ENCODE measurements at places on chromosomes 2 and 18.

DNA sequence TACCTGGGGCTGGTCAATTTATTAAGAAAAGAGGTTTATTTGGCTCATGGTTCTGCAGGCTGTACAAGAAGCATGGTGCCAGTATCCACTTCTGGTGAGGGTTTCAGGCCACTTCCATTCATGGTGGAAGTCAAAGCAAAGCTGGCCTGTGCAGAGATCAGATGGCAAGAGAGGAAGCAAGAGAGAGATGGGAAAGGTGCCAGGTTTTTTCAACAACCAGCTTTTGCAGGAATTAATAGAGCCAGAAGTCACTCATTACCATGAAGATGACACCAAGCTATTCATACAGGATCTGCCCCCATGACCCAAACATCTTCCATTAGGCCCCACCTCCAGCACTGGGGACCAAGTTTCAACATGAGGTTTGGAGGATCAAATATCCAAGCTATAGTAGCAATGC lies 56.8 kb upstream of the ST3GAL5 start:
- DNase-seq, result no peak

- DNase-seq, result no peak
Measured at GRCh38 chr2:23286758-23287704, 97.9 kb upstream of the KLHL29 start.

DNA sequence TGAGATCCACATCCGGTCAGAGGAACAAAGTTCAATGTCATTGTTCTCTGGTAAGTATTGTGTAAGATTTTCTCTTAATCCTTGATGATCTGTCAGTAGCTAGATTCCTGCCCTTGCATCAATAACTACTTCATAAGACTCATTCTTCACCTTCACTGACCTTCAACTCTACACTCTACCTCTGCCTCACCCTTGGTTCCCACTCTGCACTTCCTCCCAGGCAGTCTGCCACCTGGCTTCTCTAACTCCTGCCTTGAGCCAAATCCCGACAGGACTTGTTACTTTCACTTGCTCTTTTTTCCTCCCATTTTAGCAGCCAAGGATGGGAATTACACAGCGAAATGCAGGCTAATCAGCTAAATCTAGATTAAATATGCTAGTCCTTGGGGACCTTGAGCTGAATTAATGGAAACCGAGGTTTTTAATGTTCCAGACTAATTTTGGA lies 190.7 kb downstream of the DLGAP1 start:
- no peak for DNase-seq

- DNase-seq, result no peak
Measured at GRCh38 chr2:49342156-49342555, 187.8 kb upstream of the FSHR start.

GRCh38 chr2:224869601-224870233 lies 153.6 kb upstream of the CCDC195 start:
- no peak for DNase-seq

DNA sequence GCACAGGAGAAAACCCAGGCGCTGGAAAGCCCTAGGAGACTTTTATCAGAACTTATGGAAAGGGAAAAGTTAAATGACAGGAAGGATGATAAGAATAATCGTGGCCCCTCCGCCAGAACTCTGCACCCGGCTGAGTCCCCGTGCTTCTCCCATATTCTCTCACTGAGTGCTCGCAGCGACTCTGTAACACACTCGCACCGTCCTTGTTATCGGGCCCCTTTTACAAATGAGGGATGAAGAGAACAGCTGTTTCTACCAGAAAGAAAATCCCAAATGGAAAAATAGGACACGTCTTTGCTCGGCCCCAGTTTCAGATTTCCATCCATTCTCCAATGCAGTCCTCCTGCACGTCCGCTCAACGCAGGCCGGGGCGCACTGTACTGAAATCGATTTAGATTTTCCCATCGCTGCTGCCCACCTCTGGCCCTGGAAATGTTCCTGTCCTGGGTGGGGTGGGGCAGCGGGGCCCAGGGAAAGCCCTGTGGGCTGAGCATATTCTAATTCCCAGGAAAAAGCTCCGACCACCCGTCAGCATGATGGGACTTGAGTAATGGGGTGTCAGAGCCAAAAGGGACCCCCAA lies 66.4 kb downstream of the KCNF1 start:
- no peak for DNase-seq

DNA sequence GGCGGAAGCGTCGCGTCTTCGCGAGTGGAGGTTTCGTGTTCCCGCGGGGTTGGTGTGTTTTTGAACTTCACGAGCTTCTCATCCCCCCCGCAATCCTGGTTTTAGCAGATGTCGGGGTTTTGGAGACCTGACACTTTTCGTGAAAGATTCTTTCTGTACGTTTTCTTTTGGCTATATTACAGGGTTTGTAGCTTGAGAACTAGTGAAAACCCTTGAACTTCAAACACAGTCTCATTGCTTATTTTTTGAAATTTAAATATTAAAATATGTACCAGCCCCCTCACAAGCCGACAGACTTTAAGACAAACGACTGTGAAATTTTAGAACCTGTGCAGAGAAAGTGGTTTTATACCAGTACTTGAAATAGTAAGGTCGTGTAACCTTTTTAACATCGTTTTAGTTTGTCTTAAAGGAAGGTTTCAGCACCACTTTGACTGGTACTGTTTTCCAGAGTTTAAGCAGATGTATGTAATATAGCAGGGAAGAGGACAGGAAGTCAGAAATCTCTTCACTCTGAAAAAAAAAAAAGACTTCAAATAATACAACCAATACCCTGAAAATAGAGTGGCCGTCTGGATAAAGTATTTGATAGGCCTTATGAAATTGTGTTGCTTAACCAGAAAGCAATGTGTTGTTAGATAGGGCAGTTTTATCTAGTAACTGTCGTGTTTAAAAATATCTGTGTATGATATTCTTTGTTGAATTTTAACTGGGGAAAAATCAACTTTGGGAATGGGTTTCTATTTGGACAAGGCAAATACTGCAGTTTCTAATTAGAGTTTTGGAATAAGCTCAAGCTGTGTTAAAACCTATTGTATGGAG lies 1.4 kb downstream of the SPATS2L start:
- DNase-seq, result no peak

DNA sequence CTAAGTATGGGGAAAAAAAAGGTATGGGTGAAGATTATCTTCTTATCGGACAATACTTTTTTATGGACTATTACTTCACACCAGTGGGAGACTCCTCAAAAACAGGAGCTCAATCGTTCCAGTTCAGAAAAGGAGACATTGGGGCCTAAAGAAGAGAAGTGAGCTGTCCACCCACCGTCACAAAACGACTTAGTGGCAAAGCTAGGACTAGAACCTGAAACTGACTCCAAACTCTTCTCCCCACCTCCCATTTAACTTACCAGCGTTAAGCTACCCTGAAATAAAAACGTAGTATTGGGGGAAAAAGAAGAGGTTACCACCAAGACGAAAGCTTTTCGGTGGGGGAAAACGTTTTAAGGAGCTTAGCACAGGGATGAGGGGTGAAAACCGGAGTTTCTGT lies 503 bp downstream of the GTF3C3 start:
- DNase-seq, result no peak

GRCh38 chr2:85827879-85828569 lies 60.8 kb downstream of the ST3GAL5 start:
- no peak for DNase-seq

GRCh38 chr2:124558277-124558905 lies 533.3 kb downstream of the CNTNAP5 start:
- no peak for DNase-seq
